ENCODE measurements at places on chromosomes 5 and 9.

- no peak for DNase-seq
Observed at GRCh38 chr5:80141681-80142080, 106.5 kb downstream of the THBS4 start.

- no peak for DNase-seq
Observed at GRCh38 chr5:10719965-10720364, 41.1 kb downstream of the DAP start.

DNA sequence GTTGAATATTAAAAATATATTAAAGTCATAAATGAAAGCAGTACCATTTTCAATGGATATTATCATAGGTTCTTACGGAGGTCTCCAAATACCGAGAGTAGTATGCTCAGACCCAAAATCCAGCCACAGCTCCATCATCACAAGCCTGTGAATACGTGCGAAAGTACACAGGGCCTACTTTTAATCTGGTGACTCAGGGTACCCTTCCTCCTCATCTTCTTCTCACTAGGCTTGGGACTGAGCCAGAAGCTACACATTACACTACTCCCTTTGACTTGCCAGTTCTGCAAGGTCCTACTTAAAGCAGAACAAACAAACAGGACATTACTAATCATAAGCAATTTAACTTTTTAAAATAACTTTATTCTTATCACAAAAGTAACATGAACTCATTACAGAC lies 7.6 kb upstream of the RIC1 start:
- DNase-seq, result no peak

GRCh38 chr5:168066536-168067208 lies 224.8 kb upstream of the WWC1 start:
- no peak for DNase-seq

GRCh38 chr9:93049491-93049890 lies 9.0 kb upstream of the SUSD3 start:
- DNase-seq, result no peak

Measured in activated CD4-positive, alpha-beta T cell treated with anti-CD3 and anti-CD28 coated beads for 1 hour (primary cell).